ENCODE measurements at places on chromosomes 12 and 14. TPM values are rescaled to one million over a fixed set of nuclear protein-coding genes. Genes with fewer than 3 reads are reported as not detected.

The CKAP4 gene
- total RNA-seq: 16.8 TPM

The CCDC91 gene
- 30.7 TPM for total RNA-seq

The GUCY2C gene
- total RNA-seq: not detected

The PHC1 gene
- 60.8 TPM for total RNA-seq

The NFKBIA gene
- total RNA-seq: 794 TPM

The COQ5 gene
- total RNA-seq: 26.0 TPM

The SERPINA10 gene
- total RNA-seq: 0.10 TPM

The SCFD1 gene
- total RNA-seq: 67.8 TPM

The NANOG gene
- total RNA-seq: not detected

The GALNT4 gene
- 13.5 TPM for total RNA-seq

The PGF gene
- total RNA-seq: 1.1 TPM

The TBX5 gene
- total RNA-seq: 24.0 TPM

The KRT74 gene
- not detected for total RNA-seq

The DNAH10 gene
- total RNA-seq: 46.0 TPM

The TAS2R9 gene
- total RNA-seq: not detected

The KRT8 gene
- total RNA-seq: 385 TPM

The CCDC38 gene
- not detected for total RNA-seq

The ANAPC5 gene
- total RNA-seq: 87.1 TPM

The KERA gene
- total RNA-seq: not detected

The LRRIQ1 gene
- total RNA-seq: 2.6 TPM

The LRTM2 gene
- not detected for total RNA-seq

Measured in upper lobe of left lung (tissue), 6 donors.